Skeletal muscle cell (primary cell): ENCODE measurements at places on chromosomes 7 and 10.

DNA sequence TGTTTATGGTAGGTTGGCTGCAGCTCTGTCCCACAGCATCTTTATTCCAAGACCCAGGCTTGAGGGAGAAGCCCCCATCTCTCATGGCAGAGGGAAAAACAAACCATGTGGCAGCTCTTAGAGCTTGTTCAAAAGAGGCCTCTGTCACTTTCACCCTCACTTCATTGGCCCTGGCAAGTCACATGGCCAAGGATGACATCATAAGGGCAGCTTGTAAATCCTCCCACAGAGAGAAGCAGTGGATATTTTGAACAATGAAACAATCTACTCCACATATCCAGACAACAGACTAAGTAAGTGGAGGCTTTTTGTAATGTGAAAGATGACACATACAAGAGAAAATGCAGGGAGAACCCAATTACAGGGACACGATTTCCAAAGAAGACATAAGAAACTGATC, 108.1 kb downstream of the GRID1 start:
- no peak for DNase-seq

GRCh38 chr7:42964293-42964692, 32.1 kb downstream of the MRPL32 start:
- DNase-seq: no peak

- DNase-seq: peak; percentile 78
Observed at GRCh38 chr7:1555046-1555812, 776 bp downstream of the TMEM184A start.

DNA sequence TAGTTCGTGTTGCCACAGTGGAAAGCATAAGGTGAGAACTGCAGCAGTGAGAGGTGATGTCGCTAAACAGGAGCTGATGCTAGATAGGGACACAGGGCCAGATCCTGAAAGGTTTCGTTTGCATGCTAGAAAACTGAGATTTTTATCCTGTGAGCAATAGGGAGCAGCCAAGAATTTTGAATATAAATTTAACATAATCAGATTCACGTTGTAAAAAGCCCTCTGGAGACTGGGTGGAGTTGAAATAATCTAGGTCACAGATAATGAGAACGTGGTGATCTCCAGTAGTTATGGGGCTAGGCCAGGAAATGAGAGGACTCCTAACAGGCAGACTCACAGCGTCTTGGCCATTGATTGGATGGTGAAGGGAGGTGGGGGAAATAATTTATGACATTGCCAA, 92.1 kb upstream of the IMMP2L start:
- no peak for DNase-seq

DNA sequence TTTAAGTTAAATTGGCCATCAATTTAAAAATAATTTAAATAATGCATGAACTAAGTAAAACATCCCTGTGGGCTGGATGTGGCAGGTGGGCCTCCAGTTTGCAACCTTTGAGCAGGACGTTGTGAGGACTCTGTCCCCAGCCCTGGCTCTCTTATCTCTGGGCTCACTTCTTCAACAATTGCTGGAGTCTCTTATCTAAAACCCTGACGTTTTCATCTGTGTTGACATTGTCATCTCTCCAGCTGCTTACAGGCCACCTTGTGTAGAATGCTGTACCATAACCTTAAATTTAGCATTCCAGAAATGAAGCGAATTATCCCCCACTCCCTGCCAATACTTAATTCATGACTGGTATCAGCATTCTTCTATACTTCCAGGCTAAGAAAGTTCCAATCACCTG, 3.2 kb upstream of the KIF5B start:
- DNase-seq: no peak

GRCh38 chr7:1690359-1690958, 20.4 kb downstream of the ELFN1 start:
- DNase-seq: no peak

DNA sequence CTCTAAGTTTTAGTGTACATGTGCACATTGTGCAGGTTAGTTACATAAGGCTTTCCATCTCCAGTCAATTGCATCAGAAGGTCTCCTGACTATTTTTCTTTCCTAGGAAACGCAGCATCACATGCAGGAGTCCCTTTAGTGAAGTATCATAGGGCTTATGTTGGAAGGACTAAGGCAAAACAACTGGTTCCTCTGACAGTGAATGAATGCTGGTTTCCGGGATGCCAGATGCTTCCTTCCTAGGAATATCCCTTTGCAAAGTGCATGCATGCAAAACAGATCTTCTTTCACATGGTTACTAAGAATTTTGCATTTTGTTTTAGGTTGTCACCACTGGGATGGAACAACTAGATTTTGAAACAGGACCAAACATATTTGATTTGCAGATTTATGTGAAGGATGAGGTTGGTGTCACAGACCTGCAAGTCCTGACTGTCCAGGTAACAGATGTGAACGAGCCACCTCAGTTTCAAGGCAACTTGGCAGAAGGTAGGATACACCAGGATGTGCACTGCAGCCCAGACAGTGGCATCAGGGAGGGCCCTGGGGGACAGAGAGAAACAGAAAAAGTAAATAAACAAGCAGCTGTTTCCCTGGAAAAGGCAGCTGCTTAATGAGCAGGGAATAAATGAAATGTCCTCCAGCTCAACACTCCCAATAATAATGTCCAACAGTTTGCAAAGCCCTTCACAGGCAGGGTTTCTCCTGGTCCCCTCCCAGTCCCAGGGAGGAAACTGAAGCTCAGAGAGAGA, 17.8 kb downstream of the CDHR3 start:
- DNase-seq: no peak

DNA sequence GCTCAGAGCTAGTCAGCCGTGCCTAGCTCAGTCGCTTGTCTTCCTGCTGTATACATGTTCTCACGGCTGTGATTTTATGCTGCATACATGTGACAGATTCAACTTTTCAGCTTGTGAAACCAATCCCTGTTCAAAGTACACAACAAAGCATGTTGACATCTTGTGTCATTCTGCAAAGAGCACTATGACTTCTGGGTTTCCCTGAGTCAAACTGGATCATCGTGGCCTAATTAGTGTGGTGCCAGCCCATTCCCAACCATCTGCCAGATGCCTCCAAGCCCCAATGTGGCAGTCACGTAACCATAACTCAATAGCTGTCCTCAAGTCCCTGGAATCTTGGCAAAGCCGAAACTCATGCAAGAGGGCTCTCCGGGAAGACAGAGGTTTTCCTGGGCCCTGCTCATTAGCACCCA, 144.8 kb downstream of the MYOF start:
- no peak for DNase-seq

GRCh38 chr10:79942261-79943185, 6.4 kb downstream of the SFTPD start:
- no peak for DNase-seq

- no peak for DNase-seq
Observed at GRCh38 chr7:28165261-28165660, 15.3 kb downstream of the JAZF1 start.

DNA sequence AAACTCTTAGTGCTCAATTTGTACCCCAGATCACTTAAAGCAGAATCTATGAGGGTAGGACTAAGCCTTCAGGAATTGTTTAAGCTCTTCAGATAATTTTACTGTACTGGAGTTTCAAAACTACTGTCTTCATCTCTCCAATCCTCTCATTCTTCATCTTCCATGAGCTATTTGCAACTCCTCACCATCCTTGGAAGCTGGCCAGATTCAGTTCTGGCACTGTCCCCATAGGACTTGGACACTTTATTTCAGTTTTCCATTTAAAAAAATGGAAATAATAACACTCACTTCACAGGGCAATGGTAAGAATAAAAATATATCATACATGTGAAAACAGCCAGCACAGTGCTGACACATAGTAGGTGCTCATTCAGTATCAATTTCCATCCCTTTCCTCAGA, 74.6 kb downstream of the PPP1R17 start:
- no peak for DNase-seq

GRCh38 chr10:63622097-63622496, 100.9 kb downstream of the REEP3 start:
- no peak for DNase-seq

- no peak for DNase-seq
Observed at GRCh38 chr10:75542084-75542483, 110.7 kb downstream of the LRMDA start.

DNA sequence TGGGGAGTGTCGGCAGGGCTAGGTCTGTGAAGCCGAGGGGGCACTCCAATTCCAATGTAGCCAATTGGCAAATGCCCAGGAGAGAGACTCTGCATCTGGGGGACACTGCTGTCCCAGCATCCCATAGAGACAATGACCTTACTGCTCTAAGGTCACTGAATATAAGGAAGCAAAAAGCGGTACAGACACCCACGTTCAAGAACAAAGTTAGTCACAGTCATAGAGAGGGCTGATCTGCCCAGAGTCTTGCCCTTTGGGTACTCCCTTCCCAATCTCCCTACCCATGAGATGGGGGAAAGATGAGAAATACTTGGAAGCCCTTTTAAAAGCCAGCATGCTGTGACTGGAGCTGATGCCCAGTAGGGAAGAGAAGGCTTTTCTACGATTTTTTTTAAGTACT, 76.3 kb upstream of the GSDME start:
- DNase-seq: no peak

GRCh38 chr10:89852872-89853271, 151.5 kb downstream of the KIF20B start:
- no peak for DNase-seq

DNA sequence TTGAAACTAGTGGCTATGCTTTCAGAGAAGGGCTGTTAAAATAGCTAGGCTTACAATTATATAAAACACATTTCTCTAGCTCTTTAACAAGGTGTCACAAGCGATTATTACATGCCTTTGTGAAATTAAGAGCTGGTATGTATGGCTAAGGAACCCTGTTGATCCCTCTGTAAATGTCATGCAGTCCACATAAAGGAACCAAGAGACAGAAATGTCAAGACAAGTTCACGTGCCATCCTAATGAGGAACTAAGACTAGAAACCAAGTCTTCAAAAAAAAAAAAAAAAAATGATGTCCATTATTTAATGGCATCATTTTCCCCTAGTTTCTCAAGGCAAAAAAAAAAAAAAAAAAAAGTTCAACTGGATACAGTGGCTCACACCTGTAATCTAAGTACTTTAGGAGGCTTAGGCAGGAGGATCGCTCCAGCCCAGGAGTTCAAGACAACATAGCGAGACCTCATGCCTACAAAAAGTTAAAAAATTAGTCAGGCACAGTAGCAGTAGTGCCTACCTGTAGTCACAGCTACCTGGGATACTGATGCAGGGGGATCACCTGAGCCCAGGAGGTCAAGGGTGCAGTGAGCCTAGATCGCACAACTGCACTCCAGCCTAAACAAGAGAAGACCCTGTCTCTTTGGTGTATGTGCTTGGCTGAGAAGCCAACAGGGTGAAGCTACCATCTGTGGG, 63.4 kb downstream of the SRPK2 start:
- DNase-seq: no peak

GRCh38 chr7:50584793-50585408, 19.7 kb upstream of the DDC start:
- DNase-seq: no peak

GRCh38 chr10:104323085-104323484, 15.2 kb downstream of the ITPRIP start:
- no peak for DNase-seq

- no peak for DNase-seq
Observed at GRCh38 chr10:49400365-49400764, 4.5 kb upstream of the DRGX start.

GRCh38 chr7:78071491-78072200, 273.1 kb downstream of the PHTF2 start:
- no peak for DNase-seq

DNA sequence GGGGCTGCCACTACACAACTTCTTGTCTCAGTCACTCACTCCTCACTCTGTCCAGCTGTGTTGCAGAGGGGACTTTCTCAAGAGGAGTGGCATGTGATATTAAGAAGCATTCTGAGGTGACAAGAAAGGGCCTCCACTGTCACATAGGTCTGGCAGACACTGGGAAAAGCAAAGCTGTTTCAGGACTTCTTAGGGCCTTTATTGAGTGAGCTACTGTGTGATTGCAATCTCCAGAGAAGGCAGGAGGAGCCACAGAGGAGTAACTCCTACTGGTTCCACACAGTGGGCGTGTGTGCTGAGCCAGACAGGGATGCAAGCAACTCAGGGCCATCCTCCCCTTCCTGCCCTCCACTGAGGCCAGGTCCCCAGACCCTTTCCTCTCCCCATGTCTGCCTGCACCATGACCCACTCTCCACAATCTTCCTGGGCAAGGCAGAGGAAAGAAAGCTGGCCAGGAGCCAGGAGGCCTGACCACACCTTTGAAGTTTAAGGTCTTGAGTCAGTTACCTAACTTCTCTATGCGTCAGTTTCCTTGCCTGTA, 262.0 kb upstream of the ZMIZ1 start:
- DNase-seq: no peak

DNA sequence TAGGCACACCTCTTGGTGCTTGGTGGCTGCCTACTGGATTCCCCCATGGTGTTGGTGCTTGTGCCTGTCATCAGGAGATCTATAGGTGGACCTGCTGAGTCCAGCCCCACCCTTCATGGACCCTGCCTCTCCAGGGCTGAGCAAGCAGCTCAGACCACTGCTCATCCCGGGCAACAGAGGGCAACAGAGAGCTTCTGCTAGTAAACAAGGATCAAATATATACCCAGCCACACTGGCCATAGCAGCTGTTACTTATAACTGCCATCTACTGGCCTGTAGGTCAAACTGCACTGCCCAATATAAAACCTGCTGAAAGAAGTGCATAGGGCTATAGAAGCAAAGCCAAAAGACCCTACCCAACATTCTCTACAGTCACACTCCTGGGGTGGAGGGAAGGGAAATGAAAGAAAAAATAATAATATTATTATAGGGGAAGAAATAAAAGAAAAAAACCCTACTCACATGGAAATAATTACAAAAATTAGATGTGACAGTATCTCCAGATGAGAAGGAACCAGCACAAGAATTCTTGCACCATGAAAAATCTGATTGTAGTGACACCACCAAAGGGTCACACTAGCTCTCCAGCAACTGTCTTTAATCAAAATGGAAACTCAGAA, 54.9 kb upstream of the ZNF800 start:
- peak; percentile 15 for DNase-seq
